RPMI7951 (cell line): ENCODE measurements at places on chromosomes 12 and 14. TPM values are rescaled to one million over a fixed set of nuclear protein-coding genes. Genes with fewer than 3 reads are reported as not detected.

The CLEC2D gene
- total RNA-seq, result 2.8 and 3.4 TPM in 2 replicates

The LMNTD1 gene
- not detected in 2 replicates for total RNA-seq

- peak; percentile 1 for DNase-seq
Observed at GRCh38 chr12:125797421-125798175, 732.4 kb downstream of the AACS start.

The TRPV4 gene
- 0.68 and 0.96 TPM in 2 replicates for total RNA-seq

The SALL2 gene
- total RNA-seq, result 0.48 and 1.1 TPM in 2 replicates

- no peak for DNase-seq
Observed at GRCh38 chr14:31530136-31530535, 31.1 kb upstream of the NUBPL start.

DNA sequence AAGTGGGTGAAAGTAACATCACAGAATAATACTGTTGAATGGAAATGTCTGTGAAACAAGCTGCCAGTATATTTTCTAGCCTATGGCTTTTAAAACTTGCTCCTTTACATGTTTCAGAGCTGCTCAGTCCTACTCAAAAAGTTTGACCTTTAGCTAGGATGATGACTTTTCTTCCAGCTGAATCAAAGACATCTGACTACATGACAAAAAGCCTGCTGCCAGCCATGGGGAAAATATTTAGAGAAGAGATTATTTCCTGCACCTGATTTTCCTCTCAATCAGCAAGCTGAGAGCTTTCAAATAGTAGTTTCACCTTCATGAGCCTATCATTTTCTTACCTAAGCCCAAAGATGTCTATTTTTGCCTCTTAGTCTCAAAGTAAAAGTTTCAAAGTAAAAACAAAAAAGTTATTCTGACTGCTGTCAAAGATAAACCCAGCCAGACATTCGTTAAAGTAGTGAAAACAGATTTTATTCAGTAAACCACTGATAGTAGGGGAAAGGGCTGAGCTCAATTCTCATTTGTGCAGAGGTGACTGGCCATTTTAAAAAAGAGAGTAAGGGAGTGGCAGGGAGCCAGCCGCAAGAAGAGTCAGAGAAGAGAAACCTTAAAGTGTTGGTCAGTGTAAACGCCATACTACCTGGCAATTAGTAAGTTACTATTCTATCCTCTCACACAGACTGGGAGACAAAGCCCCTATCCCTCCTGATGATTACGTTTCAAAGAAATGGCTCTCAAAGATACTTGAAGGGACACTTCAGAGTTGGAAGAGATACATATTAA is 2.2 kb downstream of the ATP6V1D start:
- DNase-seq, result peak; percentile 8

The VDR gene
- 17.4 and 22.9 TPM in 2 replicates for total RNA-seq

DNA sequence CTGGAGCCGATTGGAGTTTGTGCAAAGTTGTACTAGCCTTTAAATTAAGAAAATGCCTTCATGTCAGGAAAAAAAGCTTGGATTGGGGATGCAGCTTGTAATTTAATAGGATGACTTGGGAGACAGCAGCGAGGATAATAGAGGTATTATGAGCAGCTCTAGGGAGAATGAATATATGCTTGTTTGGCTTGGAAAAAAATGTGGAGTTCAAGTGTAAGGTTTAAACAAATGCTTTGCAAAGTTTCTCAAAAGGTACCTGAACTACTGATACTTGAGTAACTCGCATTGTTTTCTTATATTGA is 65.3 kb upstream of the RASSF3 start:
- no peak for DNase-seq

GRCh38 chr14:77142005-77142800 is 612 bp upstream of the ZDHHC22 start:
- no peak for DNase-seq

- DNase-seq, result no peak
Observed at GRCh38 chr14:22814941-22815713, at the start of gene SLC7A7. SLC7A7 (minus strand) TSS chr14:22815435; CDS start chr14:22813398, 2,037 bp downstream.

GRCh38 chr14:76920331-76921087 is 94.3 kb downstream of the LRRC74A start:
- no peak for DNase-seq

The TNFAIP2 gene
- total RNA-seq, result 20.5 and 32.0 TPM in 2 replicates

GRCh38 chr12:127081058-127081457 is 1185.9 kb upstream of the TMEM132C start:
- DNase-seq, result no peak

DNA sequence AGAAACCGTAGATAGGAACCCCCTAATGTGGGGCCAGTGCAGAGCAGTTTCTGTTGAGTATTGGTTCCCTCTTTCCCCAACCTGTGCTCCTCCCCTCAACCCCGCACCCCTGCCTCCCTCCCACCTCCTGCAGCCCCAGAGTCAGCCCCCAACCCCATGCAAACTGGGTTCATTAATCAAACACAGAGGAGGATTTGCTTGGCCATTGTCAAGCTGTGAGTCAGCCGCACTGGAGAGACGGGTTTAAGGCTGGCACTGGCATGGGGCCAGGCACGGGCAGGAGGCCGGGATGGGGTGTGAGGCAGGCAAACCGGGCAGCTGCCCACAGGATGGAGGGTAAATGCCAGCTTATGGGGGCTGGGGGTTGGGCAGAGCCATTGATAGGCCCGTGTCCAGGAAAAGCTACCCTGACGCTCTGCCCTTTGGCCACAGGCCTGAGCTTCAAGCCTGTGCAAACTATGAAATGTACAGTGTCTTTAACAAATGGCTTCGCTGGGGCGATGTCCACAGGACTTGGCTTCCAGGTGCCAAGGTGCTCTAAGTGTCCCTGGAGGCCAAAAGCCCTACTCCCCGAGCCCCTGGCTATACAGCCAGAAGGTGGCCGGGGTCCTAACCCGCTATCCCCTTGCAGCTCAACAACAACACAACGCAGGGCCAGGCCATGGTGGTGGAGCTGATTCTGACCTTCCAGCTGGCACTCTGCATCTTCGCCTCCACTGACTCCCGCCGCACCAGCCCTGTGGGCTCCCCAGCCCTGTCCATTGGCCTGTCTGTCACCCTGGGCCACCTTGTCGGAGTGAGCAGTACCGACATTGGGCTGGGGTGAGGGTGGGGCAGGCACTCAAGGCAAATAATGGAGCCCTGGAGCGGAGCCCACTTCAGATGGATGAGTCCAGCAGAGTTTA is 1.4 kb downstream of the AQP5 start:
- peak; percentile 37 for DNase-seq

GRCh38 chr12:88339254-88339949 is 197.3 kb downstream of the TMTC3 start:
- DNase-seq, result peak; percentile 80

- no peak for DNase-seq
Observed at GRCh38 chr12:41466802-41467201, 278.7 kb downstream of the PDZRN4 start.

GRCh38 chr12:133083345-133083744 is 2.6 kb downstream of the ZNF140 start:
- DNase-seq, result no peak

GRCh38 chr14:73816393-73816816 is 35.2 kb upstream of the PTGR2 start:
- DNase-seq, result no peak

GRCh38 chr12:28355161-28355560 is 164.9 kb downstream of the CCDC91 start:
- DNase-seq, result no peak

The RNU4-1 gene
- under 0.01 TPM in 2 replicates for total RNA-seq

DNA sequence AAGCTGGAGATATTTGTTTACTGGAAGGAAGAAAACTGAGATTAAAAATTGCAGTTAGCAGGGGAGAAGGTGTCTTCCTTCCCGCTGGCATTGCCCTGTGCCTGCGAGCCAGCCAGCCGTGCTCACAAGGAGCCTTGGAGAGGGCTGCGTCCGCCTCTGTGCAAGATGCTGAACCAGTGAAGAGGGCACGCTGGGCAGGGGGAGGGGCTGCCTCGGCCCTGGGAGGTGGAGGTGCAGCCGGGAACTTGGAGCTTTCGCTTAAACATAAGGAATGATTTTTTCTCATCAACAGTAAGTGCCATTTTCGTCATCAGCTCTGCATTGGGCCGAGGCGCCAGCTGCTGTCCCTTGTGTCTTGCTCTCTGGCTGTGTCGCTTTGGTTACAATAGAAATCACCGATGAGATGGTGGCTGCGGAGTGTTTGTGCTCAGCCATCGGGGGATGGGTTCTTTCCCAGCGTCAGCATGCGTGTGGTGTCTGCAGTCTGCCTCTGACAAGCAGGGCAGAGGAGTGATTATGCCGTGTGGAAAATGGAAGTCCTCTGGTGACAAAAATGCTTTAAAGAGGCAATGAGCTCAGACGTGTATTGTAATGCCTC is 97.3 kb downstream of the ESR2 start:
- DNase-seq, result no peak

GRCh38 chr12:45350861-45351260 is 135.0 kb downstream of the ANO6 start:
- DNase-seq, result peak; percentile 39

The TOMM20L gene
- total RNA-seq, result not detected in 2 replicates

DNA sequence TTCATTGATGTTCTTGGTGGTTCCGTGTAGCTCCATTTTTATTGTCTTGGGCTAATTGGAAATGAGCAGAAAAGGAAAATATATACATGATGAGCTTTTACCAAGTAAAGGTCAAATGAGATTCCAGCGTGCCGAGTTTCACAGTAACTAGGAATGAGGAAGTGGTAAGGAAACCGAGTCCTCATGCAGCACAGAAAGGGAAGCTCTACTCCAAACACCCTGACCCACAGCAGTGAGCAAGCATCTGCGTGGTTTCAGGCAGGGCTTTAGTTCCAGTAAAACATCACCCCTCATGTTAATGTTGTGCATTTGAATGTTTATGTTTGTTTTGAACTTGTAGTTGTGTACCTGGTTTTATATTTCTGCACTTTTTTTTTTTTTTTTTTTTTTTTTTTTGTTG is 208.0 kb downstream of the SLC41A2 start:
- peak; percentile 71 for DNase-seq

DNA sequence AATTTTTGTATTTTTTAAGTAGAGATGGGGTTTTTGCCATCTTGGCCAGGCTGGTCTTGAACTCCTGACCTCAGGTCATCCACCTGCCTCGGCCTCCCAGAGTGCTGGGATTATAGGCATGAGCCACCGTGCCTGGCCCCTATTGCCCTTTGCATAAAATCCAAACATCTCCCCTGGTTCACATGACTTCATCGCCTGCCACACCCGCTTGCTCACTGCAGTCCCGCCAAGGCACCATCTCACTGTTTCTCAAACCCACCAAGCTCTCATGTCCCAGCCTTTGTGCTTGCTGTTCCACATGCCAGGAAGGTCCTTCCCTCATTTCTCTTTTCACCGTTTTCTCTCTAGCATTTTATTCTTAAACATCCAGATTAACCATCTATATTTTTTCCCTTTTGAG is 9.7 kb downstream of the RHOF start:
- DNase-seq, result no peak

GRCh38 chr12:11884116-11884515 is 186.6 kb upstream of the BCL2L14 start:
- no peak for DNase-seq

- peak; percentile 61 for DNase-seq
Observed at GRCh38 chr14:100688598-100689461, 37.9 kb upstream of the DLK1 start.

The FSCB gene
- not detected in 2 replicates for total RNA-seq

DNA sequence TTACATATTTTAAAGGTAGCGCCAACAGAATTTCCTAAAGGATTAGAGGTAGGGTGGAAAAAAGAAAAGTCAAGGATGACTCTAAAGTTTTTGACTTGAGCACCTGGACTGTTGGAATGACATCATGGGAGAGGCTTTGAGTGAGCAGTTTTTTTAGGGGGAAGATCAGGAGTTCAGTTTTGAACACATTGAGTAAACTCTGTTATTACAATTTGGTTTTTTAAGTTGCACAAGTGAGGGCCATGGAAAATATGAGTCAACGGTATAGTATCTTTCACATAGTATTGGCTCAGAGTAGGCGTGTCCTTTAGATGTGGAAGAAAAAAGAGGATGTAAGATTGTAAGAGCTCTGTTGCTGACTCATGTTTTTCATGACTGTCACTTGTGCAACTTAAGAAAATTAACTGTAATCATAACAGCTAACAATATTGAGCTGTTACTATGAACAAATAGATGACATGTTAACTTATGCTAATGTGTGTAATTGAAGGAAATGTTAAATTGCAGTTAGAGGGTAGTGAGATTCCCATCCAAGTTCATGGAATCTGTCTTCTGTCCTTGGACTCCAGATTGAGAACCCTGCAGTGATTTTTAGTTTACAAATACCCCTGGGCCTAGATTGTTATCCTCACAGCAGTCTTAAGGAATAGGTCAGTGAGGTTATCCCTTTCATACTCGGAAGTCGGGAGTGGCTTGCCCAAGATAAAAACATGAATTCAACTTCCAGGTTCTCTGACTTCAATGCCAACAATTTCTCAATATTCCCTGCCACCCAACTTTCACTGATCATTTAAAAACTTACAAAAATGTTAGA is 48.2 kb upstream of the ATP2B1 start:
- peak; percentile 96 for DNase-seq

DNA sequence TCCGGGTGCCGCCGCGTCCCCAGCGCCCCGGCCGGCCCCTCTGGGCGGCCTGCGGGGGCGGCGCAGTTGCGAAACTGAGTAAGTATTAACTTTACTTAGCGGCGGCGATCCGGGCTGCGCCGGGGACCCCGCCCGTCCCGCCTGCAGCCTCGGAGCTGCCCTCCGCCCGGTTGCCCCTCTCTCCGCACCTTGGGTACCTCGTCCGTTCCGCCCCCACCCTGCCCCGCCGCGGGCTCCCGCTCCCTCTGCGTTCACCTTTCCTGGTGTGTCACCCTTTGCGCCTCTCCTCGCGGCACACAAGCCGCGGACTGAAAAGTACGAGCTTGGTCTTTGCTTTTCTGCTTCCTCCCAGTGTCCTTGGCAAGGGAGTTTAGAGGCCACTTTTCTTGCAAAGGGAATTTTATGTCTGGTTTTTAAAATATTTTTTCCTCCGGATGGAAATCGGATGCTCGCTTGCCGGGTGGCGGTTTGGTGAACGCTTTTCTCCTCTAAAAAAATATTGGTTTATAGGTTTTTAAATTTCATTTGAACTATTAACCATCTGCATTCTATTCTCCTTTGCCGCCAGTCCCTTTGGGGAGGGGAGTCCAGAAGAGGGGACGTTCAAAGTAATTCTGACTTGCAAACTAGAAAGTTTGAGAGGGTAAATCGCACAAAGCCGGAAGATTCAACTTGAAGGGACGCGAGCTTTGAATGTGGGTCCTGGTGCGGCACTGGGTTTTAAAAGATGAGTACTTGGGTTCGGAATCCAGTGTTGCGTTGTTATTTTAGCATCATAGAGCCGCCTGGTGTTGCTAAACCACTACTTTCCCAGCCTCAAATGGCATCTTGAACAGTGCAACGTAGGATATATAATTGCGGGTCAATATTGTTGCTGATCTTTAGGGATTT is 834 bp downstream of the RASSF8 start:
- DNase-seq, result peak; percentile 72

The ADAM21 gene
- 0.68 and 1.6 TPM in 2 replicates for total RNA-seq

GRCh38 chr14:105492031-105492970 is 1.3 kb downstream of the TEDC1 start:
- DNase-seq, result no peak

The SLC25A47 gene
- total RNA-seq, result not detected in 2 replicates

DNA sequence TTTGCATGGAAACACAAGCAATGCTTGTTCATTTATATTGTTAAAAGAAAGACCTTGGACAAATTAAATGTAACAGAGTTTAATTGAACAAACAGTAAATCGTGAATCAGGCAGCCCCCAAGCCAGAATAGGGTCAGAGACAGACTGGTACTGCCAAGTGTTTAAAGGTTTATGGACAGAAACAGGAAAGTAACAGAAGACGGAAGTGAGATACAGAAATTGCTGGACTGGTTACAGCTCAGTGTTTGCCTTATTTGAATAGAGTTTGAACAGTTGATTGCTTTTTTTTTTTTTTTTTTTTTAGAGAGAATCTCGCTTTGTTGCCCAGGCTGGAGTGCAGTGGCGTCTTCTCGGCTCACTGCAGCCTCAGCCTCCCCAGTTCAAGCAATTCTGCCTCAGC is 50.3 kb downstream of the DAO start:
- no peak for DNase-seq

- no peak for DNase-seq
Observed at GRCh38 chr14:96622926-96623325, 120.7 kb downstream of the PAPOLA start.
